Airway epithelial cell (primary cell): ENCODE measurements at places on chromosomes 6 and 20. TPM values are rescaled to one million over a fixed set of nuclear protein-coding genes. Genes with fewer than 3 reads are reported as not detected.

The ATP9A gene
- 5.6 and 7.3 TPM in 2 replicates for total RNA-seq

The KCNK15 gene
- total RNA-seq: not detected in 2 replicates

The TM9SF4 gene
- total RNA-seq: 25.7 and 38.2 TPM in 2 replicates

The SLC12A5 gene
- total RNA-seq: 0.56 and 0.98 TPM in 2 replicates

The OPN5 gene
- not detected in 2 replicates for total RNA-seq

The RALY gene
- total RNA-seq: 90.3 and 104 TPM in 2 replicates

The BPI gene
- total RNA-seq: not detected in 2 replicates

The TPBG gene
- total RNA-seq: 80.9 and 99.7 TPM in 2 replicates

The SULF2 gene
- total RNA-seq: 46.6 and 56.8 TPM in 2 replicates

The ARMC12 gene
- not detected in 2 replicates for total RNA-seq

The OPRM1 gene
- 0.42 TPM in 1 of 2 replicates, not detected in the other for total RNA-seq

The TRAPPC3L gene
- total RNA-seq: not detected in 2 replicates

The CFAP61 gene
- 0.05 TPM in 1 of 2 replicates, not detected in the other for total RNA-seq

The CLPSL1 gene
- not detected in 2 replicates for total RNA-seq

The SMLR1 gene
- total RNA-seq: not detected in 2 replicates

The PTCRA gene
- not detected in 2 replicates for total RNA-seq

The NPBWR2 gene
- total RNA-seq: not detected in 2 replicates

The SAPCD1 gene
- total RNA-seq: 0.63 and 2.0 TPM in 2 replicates

The ZNF184 gene
- total RNA-seq: 2.6 and 3.5 TPM in 2 replicates

The C6orf118 gene
- not detected in 2 replicates for total RNA-seq

The COL12A1 gene
- 29.8 and 38.1 TPM in 2 replicates for total RNA-seq

The MLN gene
- total RNA-seq: not detected in 2 replicates

The DHX16 gene
- 25.9 and 36.0 TPM in 2 replicates for total RNA-seq

The SAMD10 gene
- 11.1 and 11.6 TPM in 2 replicates for total RNA-seq

The KIF25 gene
- total RNA-seq: not detected in 2 replicates

The BANF2 gene
- total RNA-seq: not detected in 2 replicates

The DYNLT2 gene
- 0.56 and 0.71 TPM in 2 replicates for total RNA-seq

The C6orf58 gene
- total RNA-seq: not detected in 2 replicates

The SLC22A23 gene
- total RNA-seq: 24.8 and 26.8 TPM in 2 replicates

The CD109 gene
- 61.1 and 80.5 TPM in 2 replicates for total RNA-seq

The SAMD3 gene
- not detected in 2 replicates for total RNA-seq

The HSPA12B gene
- total RNA-seq: 0.14 TPM in 1 of 2 replicates, not detected in the other

The ZNF335 gene
- total RNA-seq: 10.8 and 15.0 TPM in 2 replicates

The ZFAND3 gene
- total RNA-seq: 13.8 and 19.8 TPM in 2 replicates

The SNAI1 gene
- not detected in 2 replicates for total RNA-seq
